ENCODE measurements at places on chromosomes 12 and 14.

DNA sequence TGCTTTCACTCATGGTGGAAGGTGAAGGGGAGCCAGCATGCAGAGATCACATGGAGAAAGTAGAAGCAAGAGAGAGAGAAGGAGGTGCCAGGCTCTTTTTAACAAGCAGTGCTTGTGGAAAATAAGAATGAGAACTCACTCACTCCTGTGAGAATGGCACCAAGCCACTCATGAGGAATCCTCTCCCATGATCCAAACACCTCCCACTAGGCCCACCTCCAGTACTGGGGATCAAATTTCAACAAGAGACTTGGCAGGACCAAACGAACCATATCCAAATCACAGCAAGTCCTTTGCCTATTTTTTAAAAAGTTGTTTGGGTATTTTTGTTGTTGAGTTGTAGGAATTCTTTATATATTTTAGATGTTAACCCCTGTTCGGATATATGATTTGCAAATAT lies 245.9 kb upstream of the ARID2 start:
- DNase-seq, result no peak

- no peak for DNase-seq
Observed at GRCh38 chr12:58420503-58420902, 479.1 kb downstream of the ATP23 start.

- DNase-seq, result no peak
Observed at GRCh38 chr12:25743679-25744215, 190.7 kb upstream of the LMNTD1 start.

DNA sequence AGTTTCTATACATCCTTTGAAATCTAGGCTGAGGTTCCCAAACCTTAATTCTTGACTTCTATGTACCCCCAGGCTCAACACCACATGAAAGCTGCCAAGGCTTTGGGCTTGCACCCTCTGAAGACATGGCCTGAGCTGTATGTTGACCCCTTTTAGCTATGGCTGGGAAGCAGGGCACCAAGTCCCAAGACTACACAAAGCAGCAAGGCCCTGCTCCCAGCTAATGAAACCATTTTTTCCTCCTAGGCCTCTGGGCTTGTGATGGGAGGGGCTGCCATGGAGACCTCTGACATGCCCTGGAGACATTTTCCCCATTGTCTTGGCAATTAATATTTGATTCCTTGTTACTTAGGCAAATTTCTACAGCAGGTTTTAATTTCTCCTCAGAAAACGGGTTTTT lies 207.0 kb downstream of the ADAMTS20 start:
- no peak for DNase-seq

DNA sequence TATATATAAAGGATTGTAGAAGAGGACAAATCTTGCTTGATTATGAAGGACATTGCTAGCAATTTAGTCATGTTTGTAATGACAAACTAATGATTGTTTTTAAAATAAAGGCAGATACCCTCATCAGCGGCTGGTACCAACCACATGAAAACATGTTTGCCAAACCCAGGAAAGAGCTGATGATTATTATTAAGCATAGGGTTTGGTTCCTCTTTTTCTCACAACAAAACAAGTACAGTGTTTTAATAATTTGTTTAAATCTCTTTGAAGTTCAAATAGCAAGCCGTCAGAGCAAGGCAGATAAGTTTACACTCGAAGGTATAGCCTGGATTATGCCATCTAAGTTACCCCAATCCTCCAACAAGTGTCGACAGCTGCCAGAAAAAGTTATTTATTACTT lies 5.3 kb upstream of the SINHCAF start:
- no peak for DNase-seq

DNA sequence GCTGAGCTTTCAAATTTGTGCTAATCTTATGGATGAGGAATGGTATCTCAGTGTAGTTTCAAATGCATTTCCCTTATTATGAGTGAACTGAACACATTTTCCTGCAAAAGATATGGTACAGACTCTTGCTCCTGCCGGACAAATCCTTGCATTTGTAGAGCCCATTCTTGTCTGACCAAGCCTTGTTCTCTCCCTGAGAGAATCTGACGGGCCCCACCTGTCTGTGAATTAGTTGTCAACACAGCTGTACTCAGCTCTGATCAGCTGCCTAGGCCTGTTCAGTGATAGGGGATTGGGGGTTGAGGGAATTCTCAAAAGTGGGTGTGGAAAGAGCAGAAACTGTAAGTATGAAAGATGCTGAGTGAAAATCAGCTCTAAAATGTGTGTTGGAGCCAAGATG lies 42.8 kb upstream of the SCN8A start:
- DNase-seq, result no peak

- DNase-seq, result no peak
Observed at GRCh38 chr12:103353913-103354312, 141.9 kb downstream of the C12orf42 start.

- no peak for DNase-seq
Observed at GRCh38 chr12:79448816-79449215, 241.9 kb downstream of the PAWR start.

DNA sequence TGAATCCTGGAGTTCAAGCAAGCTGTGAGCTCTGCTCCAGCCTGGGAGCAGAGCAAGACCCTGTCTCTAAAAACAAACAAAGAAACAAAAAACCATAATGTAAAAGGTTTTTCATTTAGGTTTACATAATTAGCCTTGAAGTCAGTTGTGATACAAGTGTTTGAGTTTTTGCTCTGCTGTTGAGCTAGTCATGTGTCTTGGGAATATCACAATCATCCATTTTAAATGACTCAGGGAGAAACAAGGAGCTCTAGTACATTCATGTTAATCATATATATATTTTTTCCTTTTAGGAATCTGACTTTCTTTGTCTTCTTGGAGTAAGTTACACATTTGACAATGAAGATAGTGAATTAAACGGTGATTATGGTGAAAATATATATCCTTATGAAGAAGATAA lies 12.9 kb downstream of the MIA2 start:
- no peak for DNase-seq

DNA sequence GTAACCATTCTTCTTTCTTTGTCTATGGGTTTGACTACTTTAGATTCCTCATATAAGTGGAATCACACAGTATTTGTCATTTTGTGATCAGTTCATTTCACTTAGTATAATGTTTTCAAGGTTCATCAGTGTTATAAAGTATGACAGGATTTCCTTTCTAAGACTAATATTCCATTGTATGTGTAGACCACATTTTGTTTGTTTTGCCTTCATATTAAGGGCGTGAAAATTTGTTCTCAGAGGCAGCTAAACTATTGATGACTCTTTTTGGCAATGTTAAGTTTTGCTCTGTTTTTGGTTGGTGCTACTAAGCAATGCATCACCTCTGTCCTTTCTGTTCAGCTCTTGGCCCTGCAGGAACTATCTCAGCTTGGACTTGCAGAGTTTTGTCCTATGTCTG lies 1.7 kb upstream of the KLRG1 start:
- DNase-seq, result no peak

DNA sequence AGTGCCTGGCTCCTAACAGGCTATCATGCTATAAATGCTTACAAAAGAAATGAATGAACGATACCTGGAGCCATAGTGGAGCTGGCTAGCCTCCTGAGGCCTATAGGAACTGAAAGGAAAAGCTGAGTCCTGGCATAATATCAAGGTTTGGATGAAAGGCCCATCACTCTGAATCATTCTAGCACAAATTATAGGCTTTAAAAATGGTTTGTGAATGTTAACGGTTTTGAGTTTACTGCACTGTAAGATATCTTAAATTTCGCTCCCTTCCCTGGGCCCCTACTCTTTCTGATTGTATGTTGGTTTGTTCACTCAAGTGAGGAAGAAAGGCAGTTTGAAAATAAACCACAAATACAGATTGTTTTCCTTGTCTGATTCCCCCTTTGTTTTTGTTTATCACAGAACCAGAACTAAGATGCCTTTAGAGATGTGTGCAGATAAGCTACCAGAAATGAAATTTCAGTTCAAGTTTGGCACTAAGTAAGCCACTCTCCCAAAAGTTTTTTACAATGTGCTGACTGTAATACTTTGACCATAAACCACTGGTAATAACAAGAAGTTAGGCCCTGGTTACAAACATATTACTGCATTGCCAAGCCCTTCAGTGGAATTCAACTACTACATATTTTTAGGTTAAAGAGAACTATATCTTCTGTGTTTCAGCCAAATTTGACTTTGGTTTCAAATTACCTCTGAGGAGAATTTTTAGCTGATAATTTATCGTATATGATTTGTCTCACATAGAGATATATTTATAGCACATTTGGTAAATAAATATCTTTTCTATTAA lies 89.5 kb downstream of the ALX1 start:
- no peak for DNase-seq

DNA sequence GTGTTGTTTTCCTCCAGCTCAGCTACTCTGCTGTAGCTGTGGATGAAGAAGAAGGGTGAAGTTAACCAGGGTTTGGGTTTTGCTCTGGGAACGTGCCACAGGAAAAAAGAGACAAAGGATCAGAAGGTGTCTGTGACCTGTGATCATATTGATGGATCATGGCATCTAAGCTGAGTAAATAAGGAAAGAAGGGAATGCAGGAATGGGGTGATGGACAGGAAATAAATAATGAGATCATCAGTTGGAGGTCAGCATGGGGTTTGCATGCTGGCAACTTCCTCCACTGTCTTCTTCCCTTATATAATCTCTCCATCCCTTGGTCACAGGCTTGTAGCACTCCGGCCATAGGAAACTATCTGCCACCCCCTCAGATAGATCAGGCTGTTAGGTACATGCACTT lies 430.3 kb upstream of the PDE3A start:
- no peak for DNase-seq

DNA sequence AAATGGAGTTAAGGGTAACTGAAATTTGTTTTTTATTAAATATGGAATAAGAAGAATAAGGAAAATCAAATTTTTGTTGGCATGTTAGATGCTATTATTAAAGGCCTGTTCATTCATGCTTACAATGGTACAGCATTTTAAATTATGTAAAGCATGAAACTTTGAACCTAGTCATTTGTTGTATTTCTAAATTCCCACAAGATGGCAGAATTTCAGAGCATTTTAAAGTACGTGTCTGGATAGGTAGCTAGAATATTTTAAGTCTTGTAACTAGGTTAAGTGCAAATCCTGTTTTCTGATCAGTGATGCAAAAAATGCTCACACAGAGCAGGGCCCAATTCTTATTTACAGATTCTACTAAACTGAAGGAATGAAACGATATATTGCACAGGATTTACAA lies 585.6 kb upstream of the MIS18BP1 start:
- no peak for DNase-seq

GRCh38 chr14:86430853-86431252 lies 900.9 kb downstream of the FLRT2 start:
- no peak for DNase-seq

DNA sequence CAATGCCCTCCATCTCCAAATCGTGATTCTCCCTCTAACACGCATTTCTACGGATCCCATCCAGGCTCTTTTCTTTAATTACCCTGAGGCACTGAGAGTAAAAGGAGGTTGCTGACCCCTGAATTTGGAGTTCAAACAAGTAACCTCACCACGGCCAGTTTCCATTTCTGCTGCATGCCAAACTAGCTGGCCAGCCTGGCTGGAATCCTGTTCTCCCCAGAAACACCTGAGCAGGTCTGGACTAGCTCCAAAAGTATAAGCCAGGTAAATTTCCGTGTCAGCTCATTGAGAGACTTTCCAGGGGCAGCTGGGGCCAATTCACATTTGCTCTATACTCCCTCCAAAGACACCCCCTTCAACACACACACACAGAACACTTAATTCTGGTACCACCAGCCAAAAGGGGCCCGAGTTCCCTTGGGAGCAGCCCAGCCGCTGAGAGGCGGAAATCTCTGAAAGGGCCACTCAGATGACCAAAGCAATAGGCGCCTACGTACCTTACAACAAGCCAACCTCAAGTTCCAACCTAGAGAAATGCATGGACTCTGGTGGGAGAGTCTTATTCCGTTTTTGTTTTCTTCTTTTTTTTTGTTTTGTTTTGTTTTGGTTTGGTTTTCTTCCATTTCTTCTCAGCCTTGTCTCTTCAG lies 131.4 kb downstream of the NDUFA12 start:
- no peak for DNase-seq

DNA sequence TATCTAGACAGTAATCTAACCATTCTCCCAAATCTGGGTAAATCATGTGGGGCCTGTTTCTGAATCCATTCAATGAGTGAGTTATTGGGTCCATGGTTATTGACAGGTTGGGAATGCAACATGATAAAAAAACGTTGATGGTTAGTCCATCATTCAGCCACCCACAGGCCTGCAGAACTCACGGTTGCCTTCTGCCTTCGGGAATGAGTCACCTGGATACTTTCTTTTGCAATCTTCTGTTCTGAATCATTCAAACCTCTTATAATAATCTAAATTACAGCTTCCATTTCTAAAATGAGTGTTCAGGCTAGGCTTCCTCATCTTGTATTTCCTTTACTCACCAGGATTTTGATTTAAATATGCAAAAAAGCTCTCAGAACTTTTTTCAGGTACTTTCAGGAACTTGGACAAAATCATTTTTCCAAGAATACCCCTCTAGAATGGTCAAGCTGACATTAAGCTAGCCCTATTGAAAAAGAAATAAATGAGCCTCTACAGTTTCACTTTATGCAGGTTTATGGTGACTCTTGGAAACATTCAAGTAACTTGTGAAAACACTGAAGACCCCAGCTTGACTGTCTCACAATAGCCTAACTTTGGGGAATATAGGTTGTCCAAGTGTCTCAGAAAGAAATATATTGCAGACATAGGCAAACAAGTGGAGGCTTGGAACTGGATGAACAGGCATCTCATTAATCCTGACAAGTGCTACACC lies 94.4 kb downstream of the KCNK10 start:
- DNase-seq, result no peak

- DNase-seq, result no peak
Observed at GRCh38 chr12:130880411-130880885, 8.6 kb downstream of the RAN start.

- DNase-seq, result no peak
Observed at GRCh38 chr14:100283984-100284881, 22.0 kb downstream of the SLC25A29 start.

DNA sequence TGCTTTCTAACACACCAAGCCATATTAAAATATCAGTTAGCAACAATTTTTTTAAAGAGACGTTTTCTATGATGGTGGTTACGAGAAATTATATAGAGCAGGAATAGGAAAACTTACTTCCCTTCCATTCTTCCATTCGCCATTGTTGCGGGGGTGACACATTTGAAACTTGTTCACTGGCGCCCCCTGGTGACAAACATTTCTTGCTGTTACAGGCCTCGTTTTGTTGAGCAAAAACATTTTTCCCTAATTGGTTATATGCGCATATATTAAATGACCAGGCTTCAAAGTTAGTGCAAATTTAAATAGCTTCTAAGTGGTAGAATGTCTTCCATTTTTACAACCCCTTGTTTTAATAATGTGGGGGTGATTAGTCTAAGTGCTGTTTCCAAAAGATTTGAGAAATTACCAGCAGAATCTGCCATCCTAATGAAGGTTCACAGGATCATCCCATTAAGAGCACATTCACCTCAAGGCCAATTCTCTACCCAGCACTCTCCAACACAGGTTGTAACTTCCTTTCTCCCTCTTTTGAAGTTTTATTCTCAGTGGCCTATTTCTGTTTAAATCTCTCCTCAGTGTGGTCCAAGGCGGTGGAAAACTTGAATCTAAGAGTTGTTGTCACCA lies 1124.7 kb downstream of the FLRT2 start:
- no peak for DNase-seq

Data from C1 segment of cervical spinal cord (tissue), 14 donors.